Kidney epithelial cell (primary cell): ENCODE measurements at places on chromosomes 7 and 10. TPM values are rescaled to one million over a fixed set of nuclear protein-coding genes. Genes with fewer than 3 reads are reported as not detected.

DNA sequence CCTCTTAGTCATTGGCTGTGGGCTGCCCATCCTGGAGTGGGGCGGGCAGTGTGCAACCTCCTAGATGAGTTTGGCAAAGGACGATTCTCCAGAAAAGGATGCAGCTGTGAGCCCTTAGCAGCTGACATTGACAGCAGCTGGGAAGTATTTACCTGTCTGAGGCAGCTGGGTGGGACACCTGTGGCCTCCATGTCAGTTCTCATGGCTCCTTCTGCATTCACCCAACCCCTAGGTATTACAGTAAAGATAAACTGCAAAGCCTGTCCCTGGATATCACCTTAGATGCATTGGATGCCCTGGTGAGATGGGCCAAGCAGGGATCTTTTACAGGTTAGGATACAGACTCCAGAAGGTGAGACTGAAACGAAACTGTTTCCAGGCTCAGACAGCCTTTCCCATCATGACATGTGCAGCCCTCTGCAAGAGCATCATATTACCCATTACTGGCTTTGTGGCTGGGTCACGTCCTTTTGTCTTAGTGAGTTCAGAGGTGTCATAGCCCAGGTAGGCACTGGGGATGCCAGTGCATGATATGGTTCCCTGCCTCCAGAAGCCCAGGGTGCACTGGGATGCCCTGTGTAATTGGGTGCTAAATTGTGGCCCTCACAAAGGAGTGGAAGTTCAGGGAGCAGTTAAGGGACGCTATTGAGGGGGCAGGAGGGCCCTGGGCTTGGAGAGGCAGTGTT is 28.9 kb downstream of the MINDY4 start:
- no peak for DNase-seq

- no peak for DNase-seq
These were observed 48.7 kb downstream of the CLIP2 start for GRCh38 chr7:74337926-74338325.

The SPDYE9 gene
- not detected in 2 replicates for total RNA-seq

- no peak for DNase-seq
These were observed 175.8 kb upstream of the KAT6B start for GRCh38 chr10:74650613-74651012.

- DNase-seq = no peak
These were observed 10.0 kb upstream of the DUSP5 start for GRCh38 chr10:110487411-110488331.

The ADRB1 gene
- 0.04 and 0.21 TPM in 2 replicates for total RNA-seq

DNA sequence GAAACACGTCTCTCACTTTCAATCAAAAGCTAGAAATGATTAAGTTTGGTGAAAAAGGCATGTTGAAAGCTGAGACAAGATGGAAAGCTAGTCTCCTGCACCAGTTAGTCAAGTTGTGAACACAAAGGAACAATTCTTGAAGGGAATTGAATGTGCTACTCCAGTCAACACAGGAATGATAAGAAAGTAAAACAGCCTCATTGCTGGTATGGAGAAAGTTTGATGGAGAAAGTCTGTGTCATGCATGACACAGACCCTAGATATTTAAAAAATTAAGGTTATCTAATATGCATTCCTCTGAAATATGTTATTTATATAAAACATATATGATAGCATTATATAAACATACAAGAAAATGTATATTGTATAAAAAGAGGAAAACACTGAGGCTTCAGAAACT is 699.4 kb upstream of the FZD8 start:
- no peak for DNase-seq

- no peak for DNase-seq
These were observed 70.7 kb upstream of the PRSS58 start for GRCh38 chr7:142328551-142328950.

The LRRD1 gene
- not detected in 2 replicates for total RNA-seq

The LRRC18 gene
- not detected in 2 replicates for total RNA-seq

- DNase-seq = no peak
These were observed 93.9 kb upstream of the HABP2 start for GRCh38 chr10:113458944-113459343.

The GPRIN2 gene
- total RNA-seq = 9.2 and 17.0 TPM in 2 replicates

The ASB10 gene
- not detected in 2 replicates for total RNA-seq

DNA sequence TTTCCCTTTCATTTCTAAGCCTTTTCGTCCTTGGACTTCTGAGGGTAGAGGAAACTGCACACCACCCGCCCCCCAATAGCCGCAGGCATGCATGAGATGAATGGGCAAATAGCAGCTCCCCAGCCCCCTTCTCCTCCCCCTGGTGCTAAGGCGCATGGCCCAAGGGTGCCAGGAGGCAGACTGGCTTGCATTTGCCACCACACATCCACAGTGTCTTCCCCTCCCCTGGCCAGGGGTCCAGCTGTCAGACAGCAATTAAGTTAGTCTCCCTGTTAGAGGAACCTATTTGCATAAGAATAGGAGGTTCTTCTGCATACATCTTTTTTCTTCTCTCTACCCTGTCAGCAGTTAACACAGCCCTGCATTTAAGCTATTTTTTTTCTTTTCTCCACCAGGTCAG is 20.2 kb downstream of the TOMM7 start:
- no peak for DNase-seq

DNA sequence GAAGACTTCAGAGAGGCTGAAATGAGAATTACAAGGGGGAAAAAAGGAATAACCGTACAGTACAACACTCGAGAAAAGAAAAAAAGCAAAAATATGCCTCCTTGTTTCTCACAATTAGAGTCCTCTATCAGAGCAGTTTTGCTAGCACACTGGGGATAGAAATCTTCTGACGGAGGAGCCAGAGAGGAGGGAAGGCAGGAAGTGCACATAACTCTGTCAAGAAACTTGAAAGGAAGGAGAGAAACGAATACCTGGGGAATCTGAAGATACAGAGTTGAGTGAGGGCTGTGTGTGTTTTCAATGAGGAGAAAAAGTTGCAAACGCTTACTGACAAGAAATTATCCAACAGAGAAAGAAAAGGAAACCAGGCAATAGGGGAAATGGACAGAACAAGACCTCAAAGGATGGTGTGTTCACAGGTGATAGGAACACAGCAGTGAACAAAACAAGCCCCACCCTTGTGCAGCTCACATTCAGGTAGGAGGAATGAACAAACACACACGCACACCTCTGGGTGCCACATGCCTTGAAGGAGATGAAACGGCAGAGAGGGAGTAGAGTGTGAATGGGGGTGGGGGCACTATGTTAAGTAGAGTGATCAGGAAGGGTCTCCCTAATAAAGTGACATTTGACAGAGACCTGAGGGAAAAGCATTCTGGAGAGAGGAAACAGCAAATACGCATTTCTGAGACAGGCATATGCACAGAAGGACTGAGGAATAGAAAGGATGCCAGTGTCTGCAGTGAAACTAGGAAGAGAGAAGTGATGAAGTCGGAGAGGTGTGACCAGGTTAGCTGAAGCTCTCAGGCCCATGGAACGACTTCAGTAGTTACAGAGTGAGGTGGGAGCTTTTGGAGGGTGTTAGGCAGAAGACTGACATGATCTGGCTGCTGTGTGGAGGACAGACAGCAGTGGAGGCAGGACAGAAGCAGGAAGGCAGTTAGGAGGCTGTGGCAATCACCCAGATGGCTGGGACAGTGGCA is 46.7 kb upstream of the SPOCK2 start:
- no peak for DNase-seq

DNA sequence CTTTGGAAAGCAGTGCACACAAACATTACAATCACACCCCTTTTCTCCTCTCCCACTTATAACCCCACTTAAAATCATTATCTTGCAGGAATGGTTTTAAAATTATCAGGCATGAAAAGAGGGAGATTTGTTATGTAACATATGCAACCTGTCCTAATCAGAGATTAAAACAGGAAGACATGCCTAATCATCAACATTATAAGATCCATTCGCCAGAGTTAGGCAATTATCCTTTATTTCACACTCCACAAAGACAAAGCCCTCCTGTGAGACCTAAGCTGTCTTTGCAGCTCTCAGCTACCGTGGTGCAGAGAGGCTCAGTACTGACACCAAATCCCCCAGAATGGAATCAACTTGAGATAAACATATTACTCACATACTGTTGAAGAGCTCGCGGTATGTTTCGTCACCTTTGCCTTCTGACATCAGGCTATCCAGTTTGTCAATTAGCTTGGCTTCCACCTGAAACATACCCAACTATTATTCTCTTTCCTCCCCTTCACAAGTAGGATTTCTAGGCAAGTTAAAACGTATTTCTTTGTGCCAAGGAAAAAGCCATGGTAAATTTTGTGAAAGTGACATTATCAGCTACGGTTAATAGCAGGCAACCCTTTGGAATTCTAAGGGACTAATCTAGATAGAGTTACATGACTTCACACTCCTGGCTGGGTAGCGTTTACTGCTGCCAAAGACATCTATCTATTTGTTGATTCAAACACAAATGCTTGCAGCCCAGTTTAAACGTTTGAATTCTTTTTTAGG is 226.2 kb upstream of the IMMP2L start:
- DNase-seq = no peak

The AUTS2 gene
- 9.9 and 19.2 TPM in 2 replicates for total RNA-seq

DNA sequence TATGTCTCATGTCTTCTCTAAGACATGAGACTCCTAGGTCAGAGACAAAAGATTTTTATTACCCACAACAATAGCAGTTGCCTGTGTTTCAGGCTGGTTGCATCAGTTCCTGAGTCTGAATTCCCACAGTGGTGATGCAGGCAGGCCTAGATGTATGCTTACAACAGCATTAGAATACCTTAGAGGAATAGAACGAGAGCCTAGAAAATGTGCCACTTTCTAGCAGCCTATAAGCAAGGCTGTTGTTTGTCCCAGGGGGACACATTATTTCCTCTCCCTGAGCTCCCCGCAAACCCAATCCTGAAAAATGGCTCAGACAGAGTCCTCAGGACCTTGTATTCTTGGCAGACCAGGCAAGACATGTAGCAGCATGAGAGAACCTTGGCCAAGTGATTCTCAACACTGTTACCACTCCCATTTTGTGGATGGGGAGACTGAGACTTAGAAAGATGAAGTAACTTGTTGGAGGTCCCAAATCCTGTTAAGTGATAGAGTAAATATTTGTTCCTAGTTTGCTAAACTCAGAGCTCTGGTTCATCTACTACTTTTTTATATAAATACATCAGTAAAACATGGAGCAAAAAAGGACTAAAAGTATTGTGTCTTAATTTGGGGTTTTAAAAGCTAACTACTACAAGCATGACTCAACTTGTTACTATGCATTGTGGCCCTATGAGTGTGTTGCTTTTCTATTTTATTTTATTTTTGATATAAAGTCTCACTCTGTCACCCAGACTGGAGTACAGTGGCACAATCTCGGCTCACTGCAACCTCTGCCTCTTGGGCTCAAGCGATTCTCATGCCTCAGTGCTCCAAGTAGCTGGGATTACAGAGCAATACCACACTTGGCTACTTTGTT is 14.2 kb downstream of the VTI1A start:
- peak; percentile 29 for DNase-seq

The SAP25 gene
- 0.62 TPM in 1 of 2 replicates, not detected in the other for total RNA-seq

The PON3 gene
- total RNA-seq = not detected in 2 replicates

GRCh38 chr10:42939237-42939636 is 137.6 kb upstream of the RET start:
- DNase-seq = no peak

- no peak for DNase-seq
These were observed 28.3 kb downstream of the OGDHL start for GRCh38 chr10:49733866-49734265.

The PBLD gene
- 3.1 and 4.5 TPM in 2 replicates for total RNA-seq
